Stimulated activated CD4-positive, alpha-beta T cell treated with anti-CD3 and anti-CD28 coated beads, Interleukin-1b, Interleukin-23, amount 100 ng/mL, for 1 hour (primary cell): ENCODE measurements at places on chromosomes 2 and 18.

DNA sequence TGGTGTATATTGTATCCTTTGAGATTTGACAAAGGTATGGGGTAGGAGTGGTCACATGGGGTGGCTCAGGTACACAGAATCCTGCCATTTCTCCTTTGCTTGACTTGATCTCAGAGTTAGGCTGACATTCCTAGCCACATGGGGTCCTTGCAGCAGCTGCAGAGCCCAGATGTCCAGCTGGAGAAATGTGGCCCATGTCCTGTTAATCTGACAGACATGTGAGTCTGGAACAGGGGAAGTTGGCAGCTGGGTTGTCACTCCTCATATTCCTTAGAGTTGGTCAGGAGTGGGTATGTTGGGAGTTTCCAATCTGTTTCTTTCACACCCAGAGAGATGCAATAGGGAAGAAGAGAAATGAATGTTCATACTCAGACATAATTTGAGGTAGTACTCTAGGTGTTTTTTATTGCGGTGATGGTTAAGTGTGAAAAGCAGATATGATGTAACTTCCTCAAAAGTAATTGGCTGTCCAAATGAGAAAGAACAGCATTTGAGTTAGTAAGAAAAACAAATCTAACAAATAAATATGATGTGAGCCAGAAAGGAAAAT, 402.6 kb upstream of the MEIS1 start:
- no peak for DNase-seq

- no peak for DNase-seq
Observed at GRCh38 chr2:12304564-12305171, 412.1 kb upstream of the TRIB2 start.

DNA sequence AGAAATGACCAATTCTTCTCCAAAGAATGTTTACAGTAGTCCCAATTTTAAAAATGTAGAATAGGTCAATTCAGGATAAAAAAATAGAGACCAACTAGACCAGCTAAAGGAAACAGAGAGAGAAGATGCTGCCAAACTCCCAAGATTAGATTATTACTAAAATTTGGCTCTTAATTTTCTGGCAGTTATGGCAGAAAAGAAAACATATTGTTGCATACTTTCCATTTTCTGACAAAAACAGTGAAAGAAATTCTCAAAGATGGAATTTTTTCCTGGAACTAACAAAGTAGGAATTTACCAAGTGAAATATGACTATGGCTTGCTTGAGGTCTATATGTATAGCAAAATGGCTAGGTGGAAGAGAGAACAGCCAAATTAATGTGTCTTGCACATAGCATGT, 138.3 kb upstream of the STK17B start:
- DNase-seq = no peak

DNA sequence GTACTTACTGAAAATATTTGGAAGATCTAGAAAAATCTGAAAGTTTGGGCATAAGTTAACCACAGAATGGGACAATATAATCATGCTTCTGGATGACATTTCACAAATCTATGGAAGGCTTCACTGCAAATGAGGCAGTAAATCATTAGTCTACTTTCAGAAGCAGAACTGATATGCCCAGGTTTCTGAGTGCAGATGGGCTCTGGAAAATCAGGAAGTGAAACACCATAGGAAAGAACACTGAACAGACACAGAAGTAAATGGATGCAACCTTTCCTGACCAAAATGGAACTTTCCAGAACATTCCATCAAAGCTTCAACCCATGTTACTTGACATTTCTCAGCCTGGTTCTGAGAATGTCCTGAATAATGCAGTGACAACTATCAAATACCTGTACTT, 55.1 kb downstream of the KCNG3 start:
- DNase-seq = no peak

DNA sequence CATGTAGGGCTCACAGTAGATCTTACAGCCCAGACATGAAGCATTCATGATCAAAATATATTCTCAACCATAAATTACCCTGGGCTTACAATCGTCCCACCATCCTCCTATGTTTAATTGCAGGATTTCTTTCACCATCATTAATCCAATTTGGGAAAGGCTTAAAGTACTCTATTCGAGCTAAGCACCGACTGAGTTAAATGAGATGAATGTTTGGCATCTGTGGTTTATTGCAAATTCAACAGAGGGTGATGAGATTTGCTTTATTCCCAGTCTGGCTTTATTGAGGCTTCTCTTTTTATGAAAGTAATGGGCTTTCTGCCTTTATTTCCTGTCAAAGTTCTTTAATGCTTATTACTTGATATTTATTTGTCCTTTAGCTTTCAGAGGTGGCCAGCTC, 159.0 kb downstream of the METTL4 start:
- no peak for DNase-seq

DNA sequence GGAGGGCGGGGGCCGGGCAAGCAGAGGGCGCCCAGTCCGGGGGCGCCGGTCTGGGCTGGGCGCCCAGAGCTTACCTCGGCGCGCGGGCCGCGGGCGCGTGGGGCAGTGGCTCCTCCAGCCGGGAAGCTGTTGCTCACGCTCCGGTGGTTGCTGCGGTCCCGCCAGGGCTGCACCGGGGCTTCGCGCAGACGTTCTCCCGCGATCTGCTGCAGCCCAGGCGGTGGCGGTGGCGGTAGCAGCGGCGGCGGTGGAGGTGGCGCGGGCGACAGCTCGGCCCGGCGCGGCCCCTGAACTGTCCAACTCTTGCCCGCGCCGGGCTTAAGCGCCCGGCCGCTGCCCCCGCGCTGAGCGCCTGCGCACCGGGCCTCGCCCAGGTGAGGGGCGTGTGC, 391 bp downstream of the ZNF385B start:
- DNase-seq = no peak

GRCh38 chr2:64201151-64201550, 56.9 kb upstream of the PELI1 start:
- DNase-seq = no peak

DNA sequence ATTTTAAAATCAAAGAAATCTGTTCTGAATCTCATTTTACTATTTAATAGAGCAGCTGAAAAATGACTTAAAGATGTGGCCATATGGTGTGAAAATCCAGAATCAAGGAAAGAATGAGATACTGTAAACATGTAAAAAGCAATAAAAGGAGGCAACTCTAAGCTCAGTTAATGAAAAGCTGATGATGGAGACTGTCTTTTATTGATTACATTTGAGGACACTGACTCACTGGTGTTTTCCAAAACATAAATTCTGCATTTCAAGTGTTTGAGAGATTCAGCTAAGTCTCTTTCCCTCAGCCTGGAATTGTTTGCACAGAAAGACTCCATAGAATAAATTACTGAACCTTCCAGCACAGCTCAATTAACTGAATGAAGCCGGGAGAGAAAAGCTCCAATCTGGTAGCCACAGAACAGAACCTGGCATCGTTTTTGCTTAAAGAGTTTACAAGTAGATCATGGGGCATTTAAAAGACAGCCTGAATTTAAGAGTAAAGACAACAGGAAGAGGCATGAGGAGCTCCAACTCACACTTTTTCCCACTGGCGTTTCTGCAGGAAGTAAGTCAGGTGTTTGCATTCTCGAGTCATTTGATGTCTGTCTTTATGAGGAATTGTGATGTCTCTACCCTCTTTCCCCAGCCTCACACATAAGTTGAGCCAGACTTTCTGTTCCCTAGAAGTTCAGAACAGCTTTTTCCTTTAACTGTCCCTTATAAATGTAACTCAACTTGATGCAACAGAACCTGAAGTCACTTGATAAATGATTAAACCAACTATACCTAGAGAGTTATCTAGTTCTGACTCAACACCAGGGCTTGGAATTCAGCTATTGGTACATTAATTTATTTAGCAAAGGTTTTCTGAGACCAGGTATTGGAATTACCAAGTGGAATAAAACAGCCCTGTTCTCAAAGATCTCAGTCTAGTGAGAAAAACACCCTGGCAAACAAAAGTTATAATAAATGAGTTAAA, 53.3 kb downstream of the FTCDNL1 start:
- DNase-seq = no peak

DNA sequence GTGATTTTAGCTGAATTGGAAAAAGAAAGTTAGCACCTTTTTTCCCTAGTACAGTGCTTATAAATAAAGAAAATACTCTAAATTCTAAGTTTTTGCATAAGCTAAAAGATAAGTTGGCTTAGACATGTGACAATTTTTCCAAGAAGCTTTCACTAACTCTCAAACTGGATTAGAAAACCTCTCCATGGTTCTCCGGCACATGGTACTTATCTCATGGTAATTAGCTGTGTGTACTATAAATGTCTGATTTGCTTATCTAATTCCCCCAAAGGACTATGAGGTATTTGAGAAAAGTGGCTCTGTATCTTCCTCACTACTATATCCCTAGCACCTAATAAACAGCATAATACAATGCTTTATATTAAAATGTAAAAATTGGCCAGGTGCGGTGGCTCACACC, 71.1 kb downstream of the ROCK1 start:
- DNase-seq = no peak

GRCh38 chr18:35248429-35248828, 7.6 kb downstream of the ZNF397 start:
- no peak for DNase-seq

GRCh38 chr18:43482600-43482999, 205.3 kb upstream of the SYT4 start:
- no peak for DNase-seq

- no peak for DNase-seq
Observed at GRCh38 chr18:63181706-63182309, 137.8 kb downstream of the BCL2 start.

- no peak for DNase-seq
Observed at GRCh38 chr18:39326772-39327171, 1761.2 kb upstream of the CELF4 start.

DNA sequence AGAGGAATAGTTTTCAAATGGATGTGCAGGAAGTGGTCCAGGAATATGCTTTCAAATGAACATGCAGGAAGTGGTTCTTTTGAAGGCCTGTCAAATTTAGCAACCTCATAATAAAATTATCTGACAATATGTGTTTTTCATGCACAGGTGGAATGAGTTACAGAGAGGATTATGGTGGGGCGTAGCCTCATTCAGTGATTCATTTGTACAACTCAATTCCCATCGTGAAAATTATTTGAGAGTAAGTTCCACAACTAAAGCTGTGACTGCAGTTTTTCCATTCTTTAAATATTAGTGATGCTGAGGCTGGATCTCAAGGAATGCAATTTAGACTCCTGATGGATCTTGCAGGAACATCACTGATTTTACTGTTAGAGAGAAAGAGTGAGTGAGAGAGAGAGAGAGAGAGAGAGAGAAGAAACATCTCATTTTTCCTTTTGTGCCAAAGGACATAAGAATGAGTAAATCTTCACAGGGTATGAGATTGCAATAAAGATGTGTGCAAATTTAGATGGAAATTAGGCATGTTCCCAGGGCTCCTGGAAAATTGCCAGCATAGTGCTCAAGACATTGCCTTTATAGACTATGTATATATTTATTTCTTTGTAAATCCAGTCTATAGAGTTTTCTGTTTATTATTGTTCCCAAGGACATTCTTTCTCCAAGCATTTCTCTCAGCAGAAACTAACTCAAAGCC, 394.9 kb upstream of the ZEB2 start:
- no peak for DNase-seq
